ENCODE measurements at places on chromosomes 4 and X.

GRCh38 chrX:28487818-28488217 lies 99.4 kb upstream of the IL1RAPL1 start:
- DNase-seq: no peak

DNA sequence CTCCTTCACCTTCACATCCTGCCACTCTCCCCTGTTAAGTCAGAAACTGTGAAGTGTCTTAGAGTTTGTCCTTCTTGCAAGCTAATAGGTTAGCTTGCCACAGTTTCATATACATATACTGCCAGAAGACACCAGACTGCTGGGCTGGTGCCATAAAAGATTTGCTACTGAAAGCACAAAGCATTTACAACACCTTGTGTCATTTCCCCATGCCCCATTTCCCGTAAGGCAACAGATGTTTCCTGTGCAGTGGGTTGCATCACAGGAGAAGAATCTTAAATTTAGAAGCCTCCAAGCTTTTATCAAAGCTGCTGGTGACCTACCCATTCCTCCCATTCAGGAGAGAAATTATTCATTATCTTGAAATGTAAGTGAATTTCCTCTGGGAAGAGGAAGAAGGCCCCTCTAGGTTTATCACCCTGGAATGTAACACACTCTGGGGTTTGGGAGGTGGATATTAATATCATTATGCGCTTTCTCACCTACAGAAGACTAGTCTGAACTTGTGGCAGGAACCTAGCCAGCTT lies 34.5 kb upstream of the RAB33B start:
- DNase-seq: peak; percentile 77

DNA sequence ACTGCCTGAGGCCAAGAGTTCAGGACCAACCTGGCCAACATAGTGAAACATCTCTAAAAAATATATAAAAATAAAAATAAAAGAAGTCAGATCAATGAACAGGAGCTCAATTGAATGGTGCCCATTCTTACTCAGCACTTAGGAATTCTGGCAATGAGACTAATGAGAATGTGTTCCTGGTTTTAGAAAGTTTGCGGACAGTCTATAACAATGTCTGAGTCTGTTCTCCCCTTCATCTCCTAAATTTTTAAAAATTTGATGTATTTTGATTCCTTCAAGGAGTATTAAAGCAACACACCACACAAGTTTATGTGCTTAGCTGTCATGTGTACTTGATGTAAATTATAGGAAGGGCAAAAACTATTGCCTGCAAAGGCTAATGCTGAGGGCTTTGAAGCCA lies 30.6 kb upstream of the KCNIP4 start:
- DNase-seq: no peak

- DNase-seq: no peak
Observed at GRCh38 chr4:151952137-151952536, 191.3 kb upstream of the GATB start.

- DNase-seq: no peak
Observed at GRCh38 chrX:106436691-106437090, 175.1 kb upstream of the RADX start.

- DNase-seq: no peak
Observed at GRCh38 chr4:36039026-36039425, 205.3 kb downstream of the ARAP2 start.

- no peak for DNase-seq
Observed at GRCh38 chr4:37726666-37727065, 40.5 kb upstream of the RELL1 start.

- no peak for DNase-seq
Observed at GRCh38 chr4:177687117-177687516, 244.9 kb upstream of the AGA start.

GRCh38 chrX:153554519-153555167 lies 37.2 kb downstream of the ATP2B3 start:
- peak; percentile 60 for DNase-seq

GRCh38 chr4:54185044-54185780 lies 43.9 kb upstream of the PDGFRA start:
- no peak for DNase-seq

- no peak for DNase-seq
Observed at GRCh38 chr4:3681191-3681590, 85.0 kb upstream of the ADRA2C start.

GRCh38 chr4:98946359-98946758 lies 17.4 kb upstream of the EIF4E start:
- DNase-seq: no peak

- no peak for DNase-seq
Observed at GRCh38 chrX:44733931-44734330, 109.9 kb upstream of the DUSP21 start.

DNA sequence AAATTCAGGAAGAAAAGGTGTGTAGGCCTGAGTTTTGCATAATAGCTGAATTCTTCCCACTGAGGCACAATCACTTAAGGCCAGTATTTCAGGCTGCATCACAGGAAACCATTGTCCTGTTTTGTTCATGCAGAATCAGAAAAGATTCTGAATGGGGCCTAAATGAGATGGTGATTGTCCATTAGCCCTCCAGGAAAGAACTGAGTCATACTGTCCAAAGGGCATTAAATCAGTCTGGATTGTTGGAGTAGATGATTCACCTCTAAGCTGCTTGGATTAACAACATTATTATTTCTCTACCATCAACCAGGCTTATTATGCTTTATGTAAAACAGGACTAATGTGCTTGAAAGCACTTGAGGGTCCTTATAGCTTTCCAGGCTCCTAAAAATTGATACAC lies 36.2 kb downstream of the CT47B1 start:
- DNase-seq: no peak

GRCh38 chr4:40256329-40256728 lies 59.5 kb downstream of the RHOH start:
- no peak for DNase-seq

DNA sequence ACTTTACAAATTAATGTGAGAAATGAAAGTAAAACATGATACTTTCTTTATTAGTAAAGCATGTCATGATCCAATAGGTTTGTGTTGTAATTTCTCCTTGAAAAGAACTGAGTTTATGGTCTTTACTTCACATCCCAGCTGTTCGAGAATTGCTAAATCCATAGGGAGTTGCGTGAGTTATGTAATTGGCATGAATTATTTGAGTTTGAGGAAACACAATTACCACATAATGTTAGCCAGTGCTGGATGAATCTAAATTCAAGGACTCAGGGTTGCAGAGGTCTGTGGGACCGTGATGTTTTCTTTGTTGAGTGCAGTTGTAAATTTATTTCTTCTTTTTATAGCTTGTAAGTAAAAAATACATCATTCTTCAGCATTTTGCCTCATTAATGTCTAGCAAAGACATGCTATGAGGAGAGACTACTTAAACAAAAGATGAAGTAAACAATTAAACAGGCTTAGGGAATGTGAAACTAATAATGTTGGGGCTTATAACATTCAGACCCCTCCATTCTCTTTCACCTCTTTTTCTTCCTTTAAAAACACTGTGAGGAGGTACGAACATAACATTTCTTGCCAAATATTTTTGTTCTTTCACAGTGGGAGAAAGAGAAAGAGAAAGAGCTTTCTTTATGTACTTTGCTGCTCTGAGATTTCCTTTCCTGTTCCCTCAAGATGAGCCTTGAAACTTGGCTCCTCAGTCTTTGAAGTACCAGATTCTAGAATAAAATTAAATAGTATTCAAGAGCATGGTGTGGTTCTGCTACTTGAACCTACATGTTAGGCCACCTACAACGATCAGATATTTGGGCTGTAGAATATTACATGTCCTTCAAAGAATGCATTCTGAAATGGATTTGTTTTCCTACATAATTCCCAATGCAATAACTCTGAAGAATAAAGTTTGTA lies 159.6 kb upstream of the ANK2 start:
- DNase-seq: peak; percentile 47

GRCh38 chr4:74624351-74625151 lies 169.8 kb downstream of the BTC start:
- DNase-seq: peak; percentile 67

DNA sequence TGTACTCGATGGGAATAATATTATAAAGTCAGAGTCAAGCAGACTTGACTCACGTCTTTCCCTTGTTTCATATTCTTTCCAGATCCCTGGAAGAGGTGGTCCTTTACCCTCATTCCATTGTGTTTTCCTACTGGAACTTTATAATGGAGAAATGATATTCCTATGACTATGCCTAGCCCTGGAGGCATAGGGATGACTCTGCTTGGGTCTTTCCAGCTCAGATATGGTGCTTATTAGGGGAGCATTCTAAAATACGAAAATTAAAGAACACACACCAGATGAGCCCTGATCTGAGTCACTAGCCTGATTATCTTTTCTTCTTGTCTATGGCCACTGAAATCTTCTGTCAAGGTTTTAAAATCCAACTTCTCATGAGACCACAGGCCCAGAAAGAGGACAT lies 231.4 kb downstream of the ANKRD50 start:
- DNase-seq: no peak

DNA sequence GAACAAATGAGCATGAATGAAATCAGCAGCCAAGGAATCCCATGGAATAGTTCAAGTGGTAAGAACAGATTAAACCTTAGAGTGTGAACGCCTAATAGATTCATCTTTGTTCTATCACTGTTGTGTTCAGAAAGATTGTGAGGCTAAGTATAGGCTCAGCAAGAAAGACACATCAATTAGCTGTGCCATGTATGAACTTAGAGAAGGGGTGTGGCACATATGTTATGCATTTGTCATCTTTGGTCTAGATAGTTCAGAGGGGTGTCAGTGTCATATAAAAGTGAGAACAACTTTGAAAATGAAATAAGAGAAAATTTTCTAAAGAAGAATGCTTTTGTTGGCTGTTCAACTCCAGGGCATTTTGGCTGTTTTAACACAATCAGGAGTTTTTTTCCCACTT lies 9.4 kb downstream of the DAPP1 start:
- no peak for DNase-seq

- no peak for DNase-seq
Observed at GRCh38 chr4:141571362-141571761, 65.0 kb upstream of the IL15 start.

DNA sequence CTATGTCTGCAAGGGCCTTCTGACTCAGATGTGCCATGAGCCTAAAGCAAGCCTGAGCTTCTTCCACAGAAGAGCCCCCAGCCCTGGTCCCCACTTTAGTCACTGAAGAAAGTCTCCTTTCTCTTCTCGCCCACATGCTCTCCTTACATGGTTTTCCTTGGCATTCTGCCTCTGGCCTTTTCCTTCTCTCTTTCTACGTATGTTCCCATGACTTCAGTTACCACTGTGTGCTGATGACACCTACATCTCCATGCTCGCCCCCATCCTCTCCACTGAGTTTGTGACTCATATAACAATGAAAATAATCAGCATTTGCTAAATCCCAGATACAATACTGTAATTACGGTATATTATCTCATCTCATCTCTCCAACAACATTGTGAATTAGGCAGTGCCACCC lies 149.3 kb downstream of the AMMECR1 start:
- peak; percentile 42 for DNase-seq

- DNase-seq: no peak
Observed at GRCh38 chr4:91502365-91502764, 801.4 kb upstream of the GRID2 start.

- no peak for DNase-seq
Observed at GRCh38 chr4:1385373-1386340, 20.6 kb downstream of the NKX1-1 start.

GRCh38 chr4:8585721-8586212 lies 5.6 kb downstream of the GPR78 start:
- DNase-seq: no peak

GRCh38 chrX:20829665-20830491 lies 544.3 kb upstream of the CNKSR2 start:
- DNase-seq: no peak

GRCh38 chr4:116215622-116216021 lies 869.8 kb downstream of the TRAM1L1 start:
- DNase-seq: no peak

GRCh38 chrX:44698357-44698756 lies 145.5 kb upstream of the DUSP21 start:
- DNase-seq: no peak

DNA sequence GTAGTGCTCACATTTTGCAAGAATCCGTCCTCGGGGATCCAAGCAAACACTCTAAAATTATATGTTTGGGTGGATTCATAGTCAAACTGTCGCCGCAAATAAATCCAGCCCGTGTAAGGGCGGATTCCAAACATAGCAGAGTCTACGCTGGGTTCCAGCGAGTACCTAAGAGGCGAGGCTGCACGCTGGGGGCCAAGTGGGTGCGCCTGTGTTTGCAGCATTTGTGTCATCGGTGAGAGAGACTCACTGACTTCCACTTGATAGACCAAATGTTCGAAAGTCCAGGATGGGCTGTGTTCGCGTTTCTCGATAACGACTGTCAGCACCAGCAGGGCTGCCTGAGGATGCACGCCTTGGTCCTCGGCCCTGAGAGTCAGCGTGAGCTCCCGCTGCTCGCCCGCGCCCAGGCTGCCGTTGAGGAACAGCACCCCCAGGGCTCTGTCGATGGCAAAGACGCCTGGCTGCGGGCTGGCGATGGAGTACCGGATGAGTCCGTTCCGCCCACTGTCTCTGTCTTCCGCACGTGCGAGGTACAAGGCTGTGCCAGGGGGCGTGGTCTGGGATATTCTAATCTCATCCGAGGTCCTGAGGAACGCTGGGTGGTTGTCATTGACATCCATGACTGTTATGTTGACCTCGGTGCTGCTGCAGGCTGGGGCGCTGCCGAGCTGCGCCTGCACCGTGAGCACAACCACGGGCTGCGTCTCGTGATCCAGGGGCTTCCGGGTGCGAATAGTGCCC lies 158.7 kb downstream of the DCHS2 start:
- peak; percentile 19 for DNase-seq

- no peak for DNase-seq
Observed at GRCh38 chrX:50871922-50872453, 38.5 kb upstream of the BMP15 start.

DNA sequence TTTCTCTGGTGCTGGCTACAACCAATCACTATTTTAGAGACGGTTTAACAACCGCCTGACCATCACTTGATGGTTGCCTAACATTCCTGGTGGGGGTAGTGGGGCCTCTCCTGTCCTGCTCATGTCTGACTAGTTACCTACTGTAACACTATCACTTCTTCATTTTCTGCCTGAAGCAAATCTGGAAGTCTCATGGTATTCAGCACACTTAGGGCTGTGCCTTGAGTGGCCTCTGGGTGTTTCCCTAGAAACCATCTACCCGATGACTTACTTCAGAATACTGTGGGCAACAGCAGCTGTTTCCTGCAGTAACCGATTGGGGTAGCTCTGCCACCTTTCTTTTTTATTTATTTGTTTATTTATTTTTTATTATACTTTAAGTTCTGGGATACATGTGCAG lies 880.1 kb upstream of the INTU start:
- DNase-seq: no peak

DNA sequence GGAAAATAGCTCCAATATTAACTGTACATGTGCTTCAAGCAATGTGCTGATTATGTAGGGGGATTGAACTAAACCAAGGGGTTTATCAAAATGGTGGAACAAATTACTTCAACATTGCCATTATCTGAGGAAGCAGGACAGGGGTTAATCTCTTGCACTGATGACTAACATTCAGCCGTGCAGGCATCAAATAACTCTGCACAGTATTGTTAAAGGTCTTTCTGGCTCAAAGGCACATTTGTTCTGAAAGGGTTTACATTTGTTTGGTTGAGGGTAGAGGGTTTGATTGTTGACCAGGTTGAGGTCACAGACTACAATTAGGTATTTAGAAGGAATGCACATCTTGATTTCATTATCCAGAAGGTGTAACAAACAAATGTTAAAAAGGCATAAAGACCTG lies 32.2 kb upstream of the CCSER1 start:
- no peak for DNase-seq

GRCh38 chrX:45889471-45889870 lies 655.8 kb downstream of the ZNF674 start:
- peak; percentile 6 for DNase-seq

GRCh38 chrX:791479-792034 lies 161.0 kb downstream of the SHOX start:
- DNase-seq: no peak

- DNase-seq: no peak
Observed at GRCh38 chr4:101794806-101795205, 4.3 kb downstream of the BANK1 start.
